ENCODE measurements at places on chromosomes 12 and 14.
A peak's percentile ranks its signal among the peaks of the same experiment; 100 is the strongest.

- H3K4me1 ChIP-seq: no peaks in the 10 kb centered on the region
- H3K4me3 ChIP-seq: no peak overlapping the region
These were observed 174.0 kb downstream of the DIO2 start for GRCh38 chr14:80037349-80037748.

- H3K27me3 ChIP-seq: no peaks in the 10 kb centered on the region
- no peaks in the 10 kb centered on the region for H3K36me3 ChIP-seq
- H3K4me3 ChIP-seq: no peak overlapping the region
- DNase-seq: no peak
These were observed 10.4 kb upstream of the NRIP2 start for GRCh38 chr12:2845280-2845679.

DNA sequence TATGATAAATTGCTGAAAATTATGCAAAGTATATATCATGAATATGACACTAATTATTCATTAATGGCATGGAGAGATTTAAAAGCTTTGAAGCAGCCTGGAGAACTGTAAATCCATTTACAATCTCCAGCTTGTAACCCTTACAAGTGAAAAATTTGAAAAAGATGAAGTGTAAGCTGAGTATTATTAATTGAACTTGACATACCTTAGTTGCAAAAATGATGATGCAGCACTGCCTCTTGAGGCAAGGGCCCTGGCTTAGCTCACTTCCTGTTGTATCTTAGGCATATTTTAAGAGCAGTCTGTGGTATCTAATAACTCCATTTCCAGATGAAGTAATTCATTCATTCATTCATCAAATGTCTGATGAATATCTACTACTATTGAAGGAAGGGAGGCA, 158.6 kb downstream of the ANO4 start:
- no peaks in the 10 kb centered on the region for H3K36me3 ChIP-seq
- H3K27ac ChIP-seq: no peak overlapping the region
- H3K27me3 ChIP-seq: no peaks in the 10 kb centered on the region
- no peak overlapping the region for H3K4me3 ChIP-seq

DNA sequence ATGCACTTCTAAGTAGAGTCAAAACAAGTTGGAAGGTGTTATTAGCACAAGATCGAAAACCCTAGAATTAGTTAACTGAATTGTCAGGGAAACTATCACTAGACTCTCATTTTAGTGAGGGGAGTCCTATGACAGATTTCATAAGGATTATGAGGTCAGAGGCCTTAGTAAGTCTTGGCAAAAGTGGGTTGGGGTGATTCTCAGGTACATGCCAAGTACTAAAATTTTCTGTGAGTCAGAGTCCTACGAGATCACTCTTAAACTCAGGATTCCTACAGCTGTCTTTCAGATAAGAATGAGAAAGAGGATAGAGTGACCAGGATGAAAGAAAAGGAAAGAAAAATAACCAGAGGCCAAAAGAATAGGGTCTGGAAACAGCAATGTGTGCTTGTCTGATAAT, 50.8 kb upstream of the BBS10 start:
- H3K27me3 ChIP-seq: no peaks in the 10 kb centered on the region
- no peak overlapping the region for H3K4me3 ChIP-seq
- H3K36me3 ChIP-seq: peaks cover 13% of the 10 kb centered on the region
- DNase-seq: no peak
- no peak overlapping the region for H3K27ac ChIP-seq

DNA sequence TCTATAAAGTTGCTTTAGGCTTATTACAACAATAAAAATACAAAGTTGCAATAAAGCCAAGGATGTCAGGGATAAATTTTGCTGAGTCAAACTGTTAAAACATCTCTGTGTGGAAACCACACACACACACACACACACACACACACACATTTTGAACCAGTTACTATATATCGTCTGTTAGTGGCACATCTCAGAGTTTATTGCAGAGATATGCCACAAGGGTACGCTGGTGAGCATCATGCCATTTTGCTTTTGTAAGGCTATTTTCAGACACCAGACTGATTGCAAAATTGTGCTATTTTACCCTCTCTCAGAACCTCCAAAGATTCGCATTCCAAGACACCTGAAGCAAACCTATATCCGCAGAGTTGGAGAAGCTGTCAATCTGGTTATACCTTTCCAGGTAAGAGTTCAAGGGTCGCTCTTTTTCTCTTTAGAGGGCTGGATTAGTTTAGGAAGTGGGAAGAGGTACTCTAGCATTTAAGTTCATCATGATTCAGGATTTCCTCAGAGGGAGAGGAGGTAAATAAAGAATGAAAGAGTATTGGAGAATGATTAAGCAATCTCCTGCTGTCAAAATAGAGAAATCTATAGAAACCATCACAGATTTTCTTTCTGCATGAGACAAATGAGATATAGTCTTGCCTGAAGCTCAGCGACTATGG, 27.3 kb upstream of the CHPT1 start:
- peaks cover 11% of the 10 kb centered on the region for H3K4me1 ChIP-seq
- peak overlapping the region; percentile 57 for H3K27ac ChIP-seq
- H3K36me3 ChIP-seq: peaks cover 6% of the 10 kb centered on the region
- peak; percentile 64 for DNase-seq
- H3K4me3 ChIP-seq: no peak overlapping the region
- H3K27me3 ChIP-seq: peaks cover 18% of the 10 kb centered on the region

- no peak for DNase-seq
- H3K27ac ChIP-seq: no peak overlapping the region
- peaks cover 35% of the 10 kb centered on the region for H3K27me3 ChIP-seq
- no peak overlapping the region for H3K4me3 ChIP-seq
- no peaks in the 10 kb centered on the region for H3K36me3 ChIP-seq
These were observed 129.8 kb downstream of the TBX5 start for GRCh38 chr12:114275932-114276785.

GRCh38 chr12:25715102-25715501, 162.0 kb upstream of the LMNTD1 start:
- no peaks in the 10 kb centered on the region for H3K27me3 ChIP-seq
- peaks cover 19% of the 10 kb centered on the region for H3K4me1 ChIP-seq
- no peak for DNase-seq
- no peak overlapping the region for H3K4me3 ChIP-seq
- no peak overlapping the region for H3K27ac ChIP-seq

- H3K36me3 ChIP-seq: no peaks in the 10 kb centered on the region
- no peaks in the 10 kb centered on the region for H3K27me3 ChIP-seq
- no peak for DNase-seq
- H3K4me3 ChIP-seq: no peak overlapping the region
- no peak overlapping the region for H3K27ac ChIP-seq
These were observed 125.5 kb upstream of the PRKD1 start for GRCh38 chr14:30053103-30053502.

DNA sequence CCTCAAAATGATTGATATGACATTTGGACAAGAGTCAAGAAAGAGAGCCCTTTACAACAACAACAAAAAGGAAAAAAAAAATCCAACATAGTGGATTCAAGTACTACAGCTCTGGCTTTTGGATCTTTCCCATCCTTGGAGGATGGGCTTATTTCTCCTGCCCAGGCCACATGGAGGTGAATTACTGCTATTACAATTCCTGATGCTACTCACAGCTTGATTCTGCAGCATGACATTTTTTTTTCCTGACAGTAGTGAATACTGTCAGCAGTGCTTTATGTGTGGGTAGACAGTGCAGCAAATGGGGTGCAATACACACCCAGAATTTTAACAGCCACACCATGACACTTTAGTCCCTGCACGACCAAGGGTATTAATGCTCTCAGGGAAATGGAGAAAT, 42.5 kb upstream of the HSP90B1 start:
- no peaks in the 10 kb centered on the region for H3K36me3 ChIP-seq
- no peak overlapping the region for H3K4me3 ChIP-seq
- no peak for DNase-seq
- H3K27me3 ChIP-seq: no peaks in the 10 kb centered on the region

GRCh38 chr12:109596418-109597244, 23.0 kb downstream of the MVK start:
- H3K36me3 ChIP-seq: peaks cover 23% of the 10 kb centered on the region
- H3K27ac ChIP-seq: no peak overlapping the region
- H3K27me3 ChIP-seq: no peaks in the 10 kb centered on the region
- H3K4me3 ChIP-seq: no peak overlapping the region
- no peak for DNase-seq
- peaks cover 8% of the 10 kb centered on the region for H3K4me1 ChIP-seq

DNA sequence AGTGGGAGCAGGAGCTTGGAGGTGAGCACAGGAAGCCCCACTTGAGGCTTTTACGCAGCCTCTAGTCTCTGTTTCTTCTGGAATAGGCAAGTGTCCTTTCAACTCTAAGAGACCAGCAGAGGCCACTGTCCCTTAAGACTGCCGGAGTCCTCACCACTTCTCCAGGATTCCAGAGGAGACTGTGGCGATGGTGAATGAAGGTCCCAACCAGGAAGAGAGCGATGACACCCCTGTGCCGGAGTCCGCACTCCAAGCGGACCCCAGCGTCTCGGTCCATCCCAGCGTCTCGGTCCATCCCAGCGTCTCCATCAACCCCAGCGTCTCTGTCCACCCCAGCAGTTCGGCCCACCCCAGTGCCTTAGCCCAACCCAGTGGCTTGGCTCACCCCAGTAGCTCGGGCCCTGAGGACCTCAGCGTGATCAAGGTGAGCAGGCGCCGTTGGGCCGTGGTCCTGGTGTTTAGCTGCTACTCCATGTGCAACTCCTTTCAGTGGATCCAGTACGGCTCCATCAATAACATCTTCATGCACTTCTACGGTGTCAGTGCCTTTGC, 442 bp downstream of the FLVCR2 start:
- no peak overlapping the region for H3K27ac ChIP-seq
- no peak for DNase-seq
- no peaks in the 10 kb centered on the region for H3K4me1 ChIP-seq
- H3K27me3 ChIP-seq: peaks cover 8% of the 10 kb centered on the region

DNA sequence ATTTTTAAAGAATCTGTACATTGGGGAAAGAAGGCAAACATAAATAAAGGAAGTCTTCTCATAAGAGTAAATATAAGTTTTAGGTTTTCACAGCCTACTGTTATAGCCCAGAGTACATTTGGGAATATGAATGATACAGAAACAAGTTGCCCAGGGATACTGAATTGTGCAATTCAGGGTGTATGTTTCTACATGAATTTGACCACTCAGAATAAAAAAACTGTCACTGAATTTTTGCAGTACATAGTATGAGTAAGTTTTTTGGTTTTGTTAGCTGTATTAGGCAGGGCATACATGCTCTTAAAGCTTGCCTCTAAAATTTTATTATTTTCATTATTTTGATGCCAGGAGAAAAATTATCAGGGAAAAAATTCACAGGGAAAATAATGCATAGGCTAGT, 6.6 kb upstream of the PCNX4 start:
- H3K27ac ChIP-seq: peak overlapping the region; percentile 23
- DNase-seq: peak; percentile 72
- peaks cover 10% of the 10 kb centered on the region for H3K4me1 ChIP-seq
- no peak overlapping the region for H3K4me3 ChIP-seq
- no peaks in the 10 kb centered on the region for H3K27me3 ChIP-seq
- no peaks in the 10 kb centered on the region for H3K36me3 ChIP-seq

GRCh38 chr14:74469548-74470518, 23.3 kb downstream of the NPC2 start:
- no peak overlapping the region for H3K4me3 ChIP-seq
- peaks cover 6% of the 10 kb centered on the region for H3K36me3 ChIP-seq
- no peak for DNase-seq
- no peaks in the 10 kb centered on the region for H3K27me3 ChIP-seq
- no peak overlapping the region for H3K27ac ChIP-seq
- no peaks in the 10 kb centered on the region for H3K4me1 ChIP-seq

GRCh38 chr14:47857646-47858045, 182.2 kb upstream of the MDGA2 start:
- no peak for DNase-seq
- H3K4me1 ChIP-seq: peaks cover 9% of the 10 kb centered on the region
- H3K36me3 ChIP-seq: no peaks in the 10 kb centered on the region
- H3K27ac ChIP-seq: no peak overlapping the region
- no peaks in the 10 kb centered on the region for H3K27me3 ChIP-seq
- no peak overlapping the region for H3K4me3 ChIP-seq

GRCh38 chr14:94355191-94355794, 32.2 kb upstream of the SERPINA6 start:
- no peaks in the 10 kb centered on the region for H3K36me3 ChIP-seq
- H3K4me1 ChIP-seq: peaks cover 10% of the 10 kb centered on the region
- no peaks in the 10 kb centered on the region for H3K27me3 ChIP-seq
- no peak for DNase-seq

GRCh38 chr14:71403656-71404055, 496.4 kb downstream of the PCNX1 start:
- no peaks in the 10 kb centered on the region for H3K27me3 ChIP-seq
- no peak overlapping the region for H3K27ac ChIP-seq
- no peaks in the 10 kb centered on the region for H3K36me3 ChIP-seq
- no peaks in the 10 kb centered on the region for H3K4me1 ChIP-seq

- H3K4me1 ChIP-seq: no peaks in the 10 kb centered on the region
- peaks cover 5% of the 10 kb centered on the region for H3K36me3 ChIP-seq
- H3K4me3 ChIP-seq: no peak overlapping the region
- DNase-seq: no peak
- H3K27ac ChIP-seq: no peak overlapping the region
These were observed 113.2 kb downstream of the MSRB3 start for GRCh38 chr12:65391711-65392110.

All from MCF 10A (cell line).